Germinal center (tissue), 1 donor: ENCODE measurements at places on chromosomes 4 and X.
A peak's percentile ranks its signal among the peaks of the same experiment; 100 is the strongest.

- no peak for DNase-seq
Measured at GRCh38 chrX:143934542-143934941, 50.7 kb downstream of the UBE2NL start.

DNA sequence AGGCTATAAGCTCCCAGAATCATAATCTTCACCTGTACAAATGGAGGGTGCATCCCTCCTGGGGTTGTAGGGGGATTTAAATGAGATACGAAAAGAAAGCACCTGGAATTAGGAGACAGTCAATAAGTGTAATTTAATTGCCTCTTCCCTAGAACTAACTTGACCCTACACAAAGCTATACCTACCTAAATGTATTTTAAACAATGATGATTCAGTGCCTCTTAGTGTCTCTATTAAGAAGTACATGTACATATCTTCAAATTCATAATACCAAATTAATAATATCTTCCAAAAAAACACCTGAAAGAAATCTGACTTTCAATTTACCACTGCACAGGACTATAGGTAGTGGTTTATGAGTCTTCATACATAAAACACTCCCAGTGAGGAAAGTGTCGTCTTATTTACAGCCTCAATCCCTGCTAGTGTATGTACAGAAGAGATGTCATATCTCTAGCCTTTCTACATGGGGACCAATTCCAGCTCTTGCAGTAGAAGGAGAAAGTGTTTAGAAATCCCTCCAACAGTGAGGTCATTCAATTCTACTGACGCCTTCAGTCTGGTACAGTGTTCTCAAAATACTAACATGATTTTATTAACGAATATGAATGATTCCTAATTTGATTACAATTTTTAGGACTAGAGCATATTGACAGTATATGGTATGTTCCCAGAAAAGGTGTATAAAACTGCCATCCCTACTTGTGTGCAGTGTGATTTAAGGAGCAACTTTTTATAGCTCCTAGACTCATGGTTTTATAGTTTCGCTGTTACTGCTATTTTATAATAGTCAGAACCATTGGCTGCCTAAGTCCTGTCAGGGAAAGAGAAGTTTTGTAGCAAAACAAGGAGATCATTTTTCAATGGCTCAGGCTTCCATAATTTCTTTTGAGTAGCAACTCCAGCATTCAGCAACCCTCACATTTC, 282.7 kb downstream of the UNC5C start:
- no peak for DNase-seq

DNA sequence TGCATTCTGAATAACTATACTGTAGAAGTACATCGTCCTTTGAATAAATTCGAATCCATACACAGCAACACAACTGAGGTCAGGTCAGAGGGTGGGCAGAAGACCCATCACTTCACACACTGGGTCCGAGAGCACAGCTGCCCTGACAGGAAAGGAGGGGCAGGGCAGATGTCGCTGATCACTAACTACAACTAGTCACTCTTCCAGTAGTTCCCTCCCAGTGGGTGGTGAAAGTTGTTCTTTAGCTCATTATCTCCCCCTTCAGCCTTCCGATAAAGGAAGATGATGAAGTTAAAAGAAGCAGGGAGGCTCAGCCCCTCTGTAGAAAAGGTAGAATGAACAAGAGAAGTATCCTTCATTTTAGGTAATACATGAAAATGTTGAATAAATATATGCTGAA, 278.9 kb downstream of the INPP4B start:
- no peak for DNase-seq

DNA sequence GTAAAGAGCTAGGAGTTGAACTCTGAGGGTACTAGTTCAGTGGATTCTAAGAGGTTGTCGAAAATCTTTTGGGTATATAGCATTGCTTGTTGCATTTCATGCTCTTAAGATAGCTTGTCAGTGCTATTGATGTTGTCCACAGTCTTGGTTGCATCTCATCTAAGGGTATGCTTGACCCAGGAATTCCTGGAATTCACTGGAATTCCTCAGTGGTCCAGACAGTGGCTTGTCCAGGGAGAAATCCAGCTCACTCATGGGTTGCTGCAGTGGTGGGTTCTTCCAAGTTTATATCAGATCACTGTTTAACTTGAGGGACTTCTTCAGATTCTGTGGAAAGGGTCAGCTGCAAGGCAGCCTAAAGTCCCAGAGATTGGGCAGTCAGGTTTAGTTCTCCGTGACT, 29.8 kb upstream of the SMARCAD1 start:
- DNase-seq = no peak

- DNase-seq = no peak
Measured at GRCh38 chrX:18228069-18228468, 7.4 kb upstream of the BEND2 start.

- DNase-seq = no peak
Measured at GRCh38 chr4:8343262-8343966, 73.9 kb downstream of the HTRA3 start.

GRCh38 chrX:46587158-46587557, 13.6 kb downstream of the CHST7 start:
- DNase-seq = no peak

DNA sequence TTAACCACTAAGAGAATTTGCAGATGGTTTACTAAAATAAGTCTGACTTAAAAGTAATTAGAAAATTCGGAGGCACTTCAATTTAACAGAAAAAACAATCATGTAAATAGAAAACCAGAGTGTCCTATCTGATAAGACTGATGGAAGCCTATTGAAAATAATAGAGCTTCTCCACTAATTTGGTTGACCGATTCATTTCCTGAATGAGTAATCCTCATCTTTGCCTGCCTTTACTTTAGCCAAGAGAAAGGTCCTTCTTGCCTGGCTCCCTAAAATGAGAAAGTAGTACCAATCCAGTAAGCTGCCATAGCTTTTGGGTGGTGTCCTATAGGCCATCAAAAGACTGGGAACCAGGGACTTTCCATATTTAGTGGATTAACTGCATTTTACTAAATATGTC, 48.4 kb downstream of the KCNIP4 start:
- no peak for DNase-seq

GRCh38 chrX:130176354-130176776, 4.6 kb downstream of the RAB33A start:
- peak; percentile 55 for DNase-seq

- DNase-seq = no peak
Measured at GRCh38 chrX:7127056-7127455, 20.5 kb upstream of the STS start.

DNA sequence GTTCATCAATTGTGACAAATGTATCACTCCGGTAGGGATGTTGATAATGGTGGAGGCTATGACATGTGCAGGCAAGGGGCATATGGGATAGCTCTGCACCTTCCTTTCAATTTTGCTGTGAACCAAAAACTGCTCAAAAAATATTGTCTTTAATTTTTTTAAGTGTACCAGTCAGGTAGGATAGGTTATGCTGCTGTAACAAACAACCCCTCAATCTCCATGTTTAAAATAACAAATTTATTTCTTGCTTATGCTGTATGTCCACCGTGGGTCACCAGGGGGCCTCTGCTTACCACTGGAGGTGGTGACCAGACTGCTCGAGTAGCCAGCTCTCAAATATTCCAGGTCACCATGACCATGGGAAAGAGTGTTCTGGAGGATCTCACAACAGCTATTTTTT, 23.4 kb upstream of the MSX1 start:
- DNase-seq = no peak

DNA sequence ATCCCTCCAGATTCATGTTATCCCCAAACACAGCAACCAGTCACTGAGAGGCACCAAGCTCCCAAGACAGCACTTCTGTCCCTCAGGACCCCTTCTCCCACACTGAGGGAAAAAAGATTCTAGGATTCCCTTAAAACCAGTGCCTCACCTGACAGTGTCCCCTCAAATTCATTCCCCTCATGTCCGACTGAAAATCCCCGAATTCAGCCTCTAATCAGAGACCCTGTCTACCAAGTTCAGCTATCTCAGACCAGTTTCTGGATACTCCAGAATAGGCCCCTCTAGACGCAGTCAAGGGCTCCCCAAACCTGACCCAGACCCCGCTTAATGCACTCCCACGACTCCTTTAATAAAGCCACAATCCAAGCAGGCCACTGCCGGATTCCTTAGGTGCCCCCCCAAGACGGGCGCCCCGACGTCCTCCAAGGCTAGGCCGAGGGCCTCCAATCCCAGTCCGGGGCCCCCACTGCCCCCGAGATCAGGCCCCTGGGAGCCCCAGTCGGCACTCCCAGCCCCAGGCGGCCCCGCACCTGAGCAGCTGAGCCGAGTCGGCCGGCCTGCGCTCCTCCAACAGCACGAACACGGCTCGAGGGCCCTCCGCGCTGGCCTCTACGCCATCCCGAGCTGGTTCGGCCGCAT, 457 bp downstream of the TFE3 start:
- no peak for DNase-seq

- DNase-seq = no peak
Measured at GRCh38 chr4:18050448-18050847, 28.9 kb upstream of the LCORL start.

DNA sequence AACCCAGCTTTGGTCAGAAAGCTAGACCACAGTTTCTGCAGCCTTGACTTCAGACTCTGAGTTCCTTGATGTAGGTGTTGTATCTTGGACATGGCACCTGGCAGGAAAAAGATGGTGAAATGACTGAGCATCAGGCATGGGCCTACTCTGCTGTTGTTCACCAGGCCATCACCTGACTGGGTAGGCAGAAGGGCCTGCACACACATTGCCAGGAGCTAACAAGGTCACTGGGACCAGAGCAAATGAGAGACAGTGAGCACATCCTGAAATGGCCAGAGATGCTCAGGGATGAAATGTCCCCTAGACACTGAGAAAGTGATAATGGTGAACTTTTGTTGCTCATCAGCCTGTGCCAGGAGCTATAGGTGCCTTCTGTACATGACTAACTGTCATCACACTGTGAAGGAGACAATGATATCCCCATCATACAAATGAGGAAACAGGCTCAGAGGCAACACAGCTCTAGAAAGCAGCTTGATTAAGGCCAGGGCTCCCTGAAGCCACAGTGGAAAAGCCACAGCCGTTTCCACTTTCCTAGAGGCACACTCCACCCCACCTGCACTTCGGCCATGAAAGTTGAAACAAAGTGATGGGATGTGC, 128.3 kb downstream of the TSPAN5 start:
- no peak for DNase-seq

DNA sequence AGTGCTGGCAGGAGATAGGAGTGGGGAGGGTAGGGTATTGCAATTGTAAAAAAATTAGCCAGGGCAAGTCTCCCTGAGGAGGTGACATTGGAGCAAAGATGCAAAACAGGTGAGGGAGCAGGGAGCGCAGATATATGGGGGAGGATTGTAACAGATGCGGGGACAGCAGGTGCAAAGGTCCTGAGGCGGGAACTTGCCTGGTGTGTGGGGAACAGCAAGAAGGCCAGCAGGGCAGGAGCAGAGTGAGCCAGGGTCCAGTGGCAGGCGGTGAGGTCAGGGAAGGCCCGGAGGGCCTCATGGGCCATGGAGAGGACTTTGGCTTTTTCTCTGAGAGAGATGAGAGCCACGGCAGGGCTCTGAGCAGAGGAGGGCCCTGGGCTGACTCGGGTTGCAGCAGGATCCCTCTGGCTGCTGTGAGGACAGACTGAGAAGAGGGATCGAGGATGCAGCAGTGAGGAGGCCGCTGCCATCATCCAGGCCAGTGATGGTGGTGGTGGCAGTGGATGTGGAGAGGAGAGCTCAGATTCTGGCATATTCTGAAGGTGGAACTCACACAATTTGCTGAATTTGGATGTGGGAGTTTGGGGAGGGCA, 6.2 kb downstream of the PORCN start:
- no peak for DNase-seq

DNA sequence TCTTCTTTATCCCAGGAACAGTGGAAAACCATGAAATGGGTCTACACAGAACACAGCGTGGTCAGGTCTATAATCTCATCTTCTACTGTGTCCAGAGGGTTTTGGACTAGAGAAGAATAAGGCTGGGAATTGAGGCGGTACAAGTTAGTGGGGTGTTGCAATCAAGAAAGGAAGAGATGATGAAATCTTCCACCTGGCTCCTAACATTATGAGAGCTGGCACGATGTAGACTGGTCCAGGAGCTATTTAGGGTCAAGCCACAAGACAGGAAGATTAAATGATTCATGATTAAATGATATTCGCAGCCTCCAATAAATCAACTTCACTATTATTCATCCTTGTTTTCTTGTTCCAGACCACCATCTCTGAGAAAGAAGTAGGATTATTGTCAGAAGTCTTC, 88.0 kb downstream of the ARSF start:
- no peak for DNase-seq

- no peak for DNase-seq
Measured at GRCh38 chrX:6325437-6325836, 96.8 kb upstream of the NLGN4X start.

DNA sequence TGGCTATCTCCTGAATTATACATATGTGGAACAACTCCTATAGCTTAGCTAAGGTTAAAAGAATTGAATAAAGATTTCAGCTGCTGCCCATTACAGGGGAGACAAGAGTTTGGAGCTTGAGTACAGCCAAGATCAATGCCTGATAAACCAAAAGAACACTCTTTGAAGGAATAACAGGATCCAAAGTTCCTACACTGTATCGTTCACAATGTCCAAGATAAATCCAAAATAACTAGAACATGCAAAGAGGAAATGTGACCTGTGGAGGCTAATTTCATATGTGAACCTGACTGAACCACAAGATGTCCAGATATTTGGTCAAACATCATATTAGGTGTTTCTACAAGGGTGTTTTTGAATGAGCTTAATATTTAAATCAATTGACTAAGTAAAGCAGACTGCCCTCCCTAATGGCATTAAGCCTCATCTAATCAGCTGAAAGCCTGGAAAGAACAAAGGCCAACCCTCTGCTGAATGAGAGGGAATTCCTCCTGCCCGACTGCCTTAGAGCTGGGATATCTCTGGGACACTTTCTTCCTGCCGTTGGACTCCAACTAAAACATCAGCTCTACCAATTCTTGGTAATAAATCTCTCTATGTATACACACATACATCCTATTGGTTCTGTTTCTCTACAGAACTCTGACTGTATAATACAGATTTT, 19.2 kb downstream of the RFC1 start:
- no peak for DNase-seq

GRCh38 chr4:22237155-22237751, 278.6 kb downstream of the ADGRA3 start:
- DNase-seq = no peak

DNA sequence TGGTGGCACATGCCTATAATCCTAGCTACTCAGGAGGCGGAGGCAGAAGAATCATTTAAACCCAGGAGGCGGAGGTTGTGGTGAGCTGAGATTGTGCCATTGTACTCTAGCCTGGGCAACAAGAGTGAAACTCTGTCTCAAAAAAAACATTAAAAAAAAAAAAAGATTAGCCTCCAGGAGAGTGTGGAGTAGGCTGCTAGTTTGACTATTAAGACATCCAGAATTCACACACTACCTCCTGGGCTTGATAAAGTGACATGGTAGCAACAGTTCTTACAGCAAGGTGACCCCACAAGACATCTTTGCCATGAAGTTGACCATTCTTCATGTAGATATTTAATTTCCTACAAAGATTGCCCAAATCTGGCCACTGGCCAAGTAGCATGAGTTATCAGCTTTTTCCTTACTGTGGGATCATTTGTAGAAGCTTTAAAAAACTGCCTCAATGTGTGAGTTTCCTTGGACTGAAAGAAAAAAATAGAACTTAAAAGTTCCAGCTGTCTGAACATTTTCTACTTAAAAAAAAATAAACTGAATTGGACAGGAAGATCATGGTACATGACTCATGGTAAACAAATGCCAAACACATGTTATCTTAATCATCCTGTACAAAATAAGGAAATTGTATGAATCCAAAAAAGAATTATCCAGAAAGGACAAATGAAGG, 35.3 kb upstream of the SPRY1 start:
- DNase-seq = no peak

- no peak for DNase-seq
Measured at GRCh38 chrX:23911126-23911835, 3.5 kb downstream of the CXorf58 start.
